ENCODE measurements at places on chromosomes 3 and 15. TPM values are rescaled to one million over a fixed set of nuclear protein-coding genes. Genes with fewer than 3 reads are reported as not detected.

Gene ADAMTSL3
- not detected for total RNA-seq

Gene P2RY12
- total RNA-seq = not detected

Gene CPNE4
- not detected for total RNA-seq

Gene C15orf62
- total RNA-seq = 0.33 TPM

Gene CRABP1
- 6.7 TPM for total RNA-seq

Gene GRAMD2A
- total RNA-seq = 1.3 TPM

Gene CCR3
- not detected for total RNA-seq

Gene ACTL6A
- 122 TPM for total RNA-seq

Data from Panc1 (cell line).